Activated T-helper 2 cell treated with anti-CD3 and anti-CD28 coated beads, Interferon-gamma antibody, Interleukin-2, Interleukin-4, amounts not matched to agents 10 μg/mL and 5 μg/mL and 100 μg/mL, durations not matched to agents 14 hours and 24 hours and 36 hours (primary cell): ENCODE measurements at places on chromosomes 5 and 9. TPM values are rescaled to one million over a fixed set of nuclear protein-coding genes. Genes with fewer than 3 reads are reported as not detected.

- DNase-seq = no peak
Measured at GRCh38 chr5:115396081-115396480, 99.6 kb upstream of the CCDC112 start.

DNA sequence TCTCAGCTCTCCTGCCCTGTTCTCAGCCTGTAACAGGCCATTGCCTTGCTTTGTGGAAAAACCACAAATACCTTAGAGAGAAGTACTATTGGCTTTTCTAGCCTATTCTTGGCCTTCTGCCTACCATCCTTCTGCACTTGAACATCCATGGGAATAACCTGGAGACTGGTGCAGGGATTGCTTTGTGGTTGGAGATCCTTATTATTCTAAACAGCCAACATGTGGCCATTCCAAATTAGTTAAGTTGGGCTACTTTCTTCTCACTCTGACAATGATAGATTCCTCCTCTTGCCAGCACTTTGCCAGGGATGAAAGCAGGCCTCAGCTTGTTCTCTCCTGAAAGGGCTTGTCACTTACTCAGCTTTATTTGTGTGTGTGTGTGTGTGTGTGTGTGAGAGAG lies 240.4 kb downstream of the GLIS3 start:
- DNase-seq = no peak

- DNase-seq = no peak
Measured at GRCh38 chr5:135015942-135016341, 18.1 kb downstream of the PITX1 start.

GRCh38 chr9:108265065-108265464 lies 590.7 kb downstream of the ACTL7B start:
- DNase-seq = no peak

- no peak for DNase-seq
Measured at GRCh38 chr9:5305741-5306140, 1.2 kb upstream of the RLN2 start.

- no peak for DNase-seq
Measured at GRCh38 chr5:180898621-180899246, at the start of gene BTNL8. Gene BTNL8 (plus strand): TSS chr5:180899159. CDS start chr5:180899311, 152 bp downstream.

- no peak for DNase-seq
Measured at GRCh38 chr5:14901462-14902051, 30.0 kb upstream of the ANKH start.

DNA sequence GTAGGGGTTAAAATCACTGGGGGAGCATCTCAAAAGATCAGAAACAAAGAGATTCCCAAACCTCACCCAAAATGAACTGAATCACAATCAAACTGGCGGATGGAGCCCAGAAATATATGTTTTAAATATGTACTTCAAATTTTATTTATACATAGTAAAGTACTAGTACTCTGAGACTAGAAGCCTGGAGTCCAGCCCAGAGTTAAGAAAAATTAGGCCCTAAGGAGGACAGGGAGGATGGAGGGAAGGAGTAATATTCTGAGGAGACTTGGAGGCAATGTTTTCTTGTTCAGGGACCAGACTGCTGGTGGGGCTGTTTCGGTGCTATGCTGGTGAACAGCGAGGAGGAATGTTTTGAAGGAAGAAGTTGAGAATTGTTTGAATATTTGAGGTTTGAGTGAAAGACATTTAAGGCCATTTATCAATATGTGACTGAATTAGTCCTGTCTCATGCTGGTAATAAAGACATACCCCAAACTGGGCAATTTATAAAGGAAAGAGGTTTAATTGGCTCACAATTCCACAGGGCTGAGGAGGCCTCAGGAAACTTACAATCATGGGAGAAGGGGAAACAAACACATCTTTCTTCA lies 552.4 kb upstream of the DAB2 start:
- DNase-seq = no peak

GRCh38 chr5:8577792-8578191 lies 708.8 kb downstream of the MTRR start:
- DNase-seq = no peak

- DNase-seq = no peak
Measured at GRCh38 chr9:72338631-72339030, 26.4 kb downstream of the ZFAND5 start.

DNA sequence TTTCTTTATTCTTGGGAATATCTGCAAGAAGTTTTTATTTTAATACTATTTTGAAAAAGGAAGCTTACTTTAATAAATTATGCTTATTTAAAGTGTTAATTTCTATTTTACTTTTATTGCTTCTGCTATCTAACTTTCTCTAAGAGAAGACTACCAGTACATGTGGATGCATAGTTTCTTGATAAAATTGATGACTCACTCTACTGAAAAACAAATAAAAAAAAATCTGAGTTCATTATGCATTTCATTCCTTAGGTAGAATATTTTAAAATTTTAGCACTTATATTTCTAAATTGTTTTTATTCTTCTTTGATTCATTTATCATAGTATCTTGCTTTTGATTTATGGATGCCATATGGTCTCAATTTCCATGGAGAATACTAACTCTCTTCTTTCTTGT lies 217.9 kb downstream of the TAF11L14 start:
- DNase-seq = no peak

GRCh38 chr9:13570068-13570974 lies 290.8 kb upstream of the MPDZ start:
- no peak for DNase-seq

GRCh38 chr5:71790433-71790832 lies 71.4 kb downstream of the CARTPT start:
- no peak for DNase-seq

GRCh38 chr9:12166518-12166917 lies 526.7 kb upstream of the TYRP1 start:
- DNase-seq = no peak

GRCh38 chr5:54470677-54471076 lies 15.2 kb downstream of the HSPB3 start:
- no peak for DNase-seq

- no peak for DNase-seq
Measured at GRCh38 chr5:37005946-37006540, 129.5 kb downstream of the NIPBL start.

GRCh38 chr9:109989296-109989695 lies 209.3 kb downstream of the PALM2AKAP2 start:
- no peak for DNase-seq

- no peak for DNase-seq
Measured at GRCh38 chr5:75156585-75156984, 80.1 kb downstream of the ANKRD31 start.

- DNase-seq = no peak
Measured at GRCh38 chr9:112917047-112917986, 26.6 kb upstream of the SLC46A2 start.

DNA sequence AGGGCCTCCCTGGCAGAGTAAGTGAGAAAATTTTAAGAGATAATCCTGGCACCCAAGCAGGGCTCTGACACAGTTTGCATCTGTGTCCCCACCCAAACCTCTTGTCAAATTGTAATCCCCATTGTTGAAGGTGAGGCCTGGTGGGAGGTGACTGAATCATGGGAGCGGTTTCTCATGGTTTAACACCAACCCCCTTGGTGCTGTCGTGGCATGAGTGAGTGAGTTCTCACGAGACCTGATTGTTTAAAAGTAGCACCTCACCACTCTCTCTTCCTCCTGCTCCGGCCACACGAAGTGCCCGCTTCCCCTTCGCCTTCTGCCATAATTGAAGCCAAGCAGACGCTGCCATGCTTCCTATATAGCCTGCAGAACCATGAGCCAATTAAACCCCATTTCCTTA lies 80.1 kb downstream of the FBXW11 start:
- no peak for DNase-seq

DNA sequence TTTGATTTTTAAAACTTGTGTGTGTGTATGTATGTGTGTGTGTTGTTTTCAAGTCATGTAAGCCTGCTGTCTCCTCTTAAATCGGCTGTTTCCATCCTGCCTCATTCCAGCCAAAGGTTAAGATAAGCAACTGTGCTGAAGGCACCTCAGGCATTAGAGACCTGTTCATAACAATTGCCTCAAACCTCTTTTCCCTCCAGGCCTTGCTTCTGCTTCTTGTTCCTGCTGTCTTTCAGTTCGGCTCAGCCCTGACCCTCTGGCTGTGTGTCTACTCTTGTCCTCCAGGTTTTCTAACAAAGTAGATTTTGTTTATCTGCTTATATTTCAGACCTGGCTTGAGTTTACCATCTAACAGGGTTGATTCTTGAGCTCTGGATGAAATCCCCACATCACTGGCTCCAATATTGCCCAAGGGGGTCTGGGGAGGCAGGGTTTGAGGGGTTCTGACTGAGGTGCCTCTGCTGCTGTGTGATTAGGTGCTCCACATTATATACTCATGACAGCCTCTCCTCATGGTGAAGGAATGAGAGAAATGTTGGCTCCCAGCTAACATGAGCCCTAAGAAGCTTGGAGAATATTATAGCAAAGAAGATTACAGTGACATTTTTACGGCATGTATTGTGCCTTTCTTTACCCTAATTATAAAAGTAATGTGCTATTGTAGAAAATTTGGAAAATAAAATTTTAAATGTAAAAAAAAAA lies 229.7 kb upstream of the PIK3R1 start:
- no peak for DNase-seq

DNA sequence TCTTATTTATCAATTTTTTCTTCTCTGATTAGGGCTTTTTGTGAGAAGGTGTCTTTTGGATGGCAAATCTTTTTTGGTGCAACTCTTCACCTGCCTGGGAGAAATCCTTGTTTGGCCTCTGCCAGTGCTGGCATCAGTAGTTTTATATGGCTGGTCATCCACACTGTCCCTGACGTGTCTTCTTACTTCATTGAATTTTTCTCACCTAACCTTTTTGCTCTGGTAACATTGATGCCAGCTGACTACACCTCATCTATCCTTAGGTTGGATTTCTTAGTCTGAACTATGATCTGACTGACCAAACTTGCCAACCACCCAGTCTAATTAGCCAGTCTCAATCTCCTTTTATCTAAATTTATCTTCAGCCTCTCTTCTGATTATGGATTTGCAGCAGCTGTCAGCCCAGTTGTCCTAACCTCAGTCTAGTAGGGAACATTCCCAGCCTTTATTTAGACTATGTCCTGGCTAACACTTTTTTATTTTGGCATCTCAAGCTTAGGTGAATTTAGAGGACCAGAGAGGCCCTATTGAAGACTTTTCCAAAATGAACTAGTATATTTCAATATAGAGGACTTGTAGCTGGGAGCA lies 10.6 kb upstream of the TMEM38B start:
- no peak for DNase-seq

The PRUNE2 gene
- total RNA-seq = 0.27 and 0.53 TPM in 2 replicates

The ANKRD34B gene
- not detected in 2 replicates for total RNA-seq

The SLCO6A1 gene
- not detected in 2 replicates for total RNA-seq

The SLC6A3 gene
- not detected in 2 replicates for total RNA-seq

The BARHL1 gene
- total RNA-seq = not detected in 2 replicates

The TMEM174 gene
- not detected in 2 replicates for total RNA-seq

The TPM2 gene
- 4.1 and 4.6 TPM in 2 replicates for total RNA-seq

The IL11RA gene
- total RNA-seq = 27.4 and 33.8 TPM in 2 replicates

The FGFR4 gene
- 1.1 and 1.2 TPM in 2 replicates for total RNA-seq

The DAB2IP gene
- 0.02 TPM in 1 of 2 replicates, not detected in the other for total RNA-seq
